ENCODE measurements at places on chromosomes 5 and 9.

GRCh38 chr5:35835796-35836742 is 20.6 kb upstream of the IL7R start:
- DNase-seq: no peak

- DNase-seq: no peak
These were observed 386.0 kb downstream of the CHSY3 start for GRCh38 chr5:130290219-130290618.

GRCh38 chr9:103261951-103262350 is 266.8 kb downstream of the CYLC2 start:
- DNase-seq: no peak

GRCh38 chr9:1083325-1083913 is 33.3 kb downstream of the DMRT2 start:
- DNase-seq: no peak

GRCh38 chr5:69498384-69498783 is 5.8 kb downstream of the OCLN start:
- no peak for DNase-seq

GRCh38 chr5:40654377-40654991 is 25.2 kb upstream of the PTGER4 start:
- DNase-seq: no peak

- no peak for DNase-seq
These were observed 21.9 kb downstream of the SAR1B start for GRCh38 chr5:134610725-134611124.

DNA sequence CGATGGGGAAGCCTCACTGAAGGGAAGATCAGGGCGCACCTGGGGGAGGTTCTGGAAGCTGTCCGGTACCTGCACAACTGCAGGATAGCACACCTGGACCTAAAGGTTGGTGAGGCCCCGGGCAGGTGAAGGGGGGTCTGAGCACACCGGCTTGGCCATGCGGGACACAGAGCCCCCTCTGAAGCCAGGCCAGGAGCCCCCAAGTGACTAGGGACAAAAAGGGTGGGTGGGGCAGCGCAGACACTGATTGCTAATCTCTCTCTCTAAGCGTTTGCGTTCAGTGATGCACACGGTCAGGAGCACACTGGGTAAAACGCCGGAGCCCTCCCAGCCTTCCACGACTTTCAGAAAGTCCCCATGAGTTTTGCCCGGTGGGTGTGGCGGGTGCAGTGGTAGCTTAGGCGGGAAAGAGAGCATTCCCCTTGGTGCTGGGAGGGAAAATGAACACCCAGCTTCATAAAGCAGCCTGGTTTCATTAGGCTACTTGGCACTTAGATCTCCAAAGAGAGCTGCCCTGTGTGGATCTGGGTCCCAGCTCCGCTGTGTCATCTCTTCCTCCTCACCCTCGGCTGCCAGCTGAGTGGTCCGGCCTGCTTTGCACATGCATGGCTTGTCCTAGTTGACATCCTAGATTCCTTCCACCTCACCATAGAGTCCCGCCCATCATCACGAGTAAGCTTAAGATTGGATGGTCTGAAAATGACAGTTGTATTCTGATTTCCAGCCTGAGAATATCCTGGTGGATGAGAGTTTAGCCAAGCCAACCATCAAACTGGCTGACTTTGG is 74.2 kb upstream of the OTULINL start:
- no peak for DNase-seq

DNA sequence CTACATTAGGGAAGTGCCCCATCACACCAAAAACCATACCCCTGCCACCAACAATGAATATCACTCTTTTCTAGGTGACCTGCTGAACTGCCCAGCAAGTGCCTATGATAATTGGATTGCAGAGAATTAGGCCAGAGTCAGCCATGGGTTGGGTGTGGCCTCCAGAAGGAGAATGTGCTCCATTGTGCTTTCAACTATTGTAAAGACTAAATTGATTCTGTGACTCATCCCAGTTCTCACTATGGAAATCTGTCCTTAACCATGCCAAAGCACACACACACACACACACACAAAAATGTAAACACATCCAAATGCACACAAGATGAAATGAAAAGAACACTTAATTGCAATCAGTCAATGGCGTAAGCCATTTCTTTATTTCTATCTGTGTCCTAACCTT is 25.7 kb downstream of the DRD1 start:
- DNase-seq: no peak

DNA sequence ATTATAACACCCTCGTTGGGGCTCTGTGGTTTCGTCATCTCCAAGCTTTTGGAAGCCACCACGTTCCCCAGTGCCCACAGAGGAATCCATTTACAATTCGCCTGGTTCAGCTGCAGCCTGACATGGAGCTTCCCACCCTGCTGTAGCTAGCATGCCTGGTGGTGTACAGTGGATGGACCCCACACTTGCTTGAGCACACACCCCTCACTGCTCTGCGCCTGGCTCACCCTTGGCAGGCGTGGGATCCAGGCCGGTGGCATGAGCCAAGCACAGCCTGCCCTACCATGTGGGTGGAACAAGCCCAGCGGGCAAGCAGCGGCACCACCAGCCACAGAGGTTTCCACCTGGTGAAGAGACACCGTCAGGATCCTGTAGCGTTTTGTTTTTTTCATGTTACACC is 1045.7 kb upstream of the CDH9 start:
- DNase-seq: no peak

GRCh38 chr5:114176356-114176755 is 185.5 kb upstream of the KCNN2 start:
- no peak for DNase-seq

GRCh38 chr5:3827624-3828023 is 232.0 kb downstream of the IRX1 start:
- DNase-seq: no peak

GRCh38 chr9:33851301-33851700 is 34.3 kb downstream of the UBE2R2 start:
- DNase-seq: no peak

DNA sequence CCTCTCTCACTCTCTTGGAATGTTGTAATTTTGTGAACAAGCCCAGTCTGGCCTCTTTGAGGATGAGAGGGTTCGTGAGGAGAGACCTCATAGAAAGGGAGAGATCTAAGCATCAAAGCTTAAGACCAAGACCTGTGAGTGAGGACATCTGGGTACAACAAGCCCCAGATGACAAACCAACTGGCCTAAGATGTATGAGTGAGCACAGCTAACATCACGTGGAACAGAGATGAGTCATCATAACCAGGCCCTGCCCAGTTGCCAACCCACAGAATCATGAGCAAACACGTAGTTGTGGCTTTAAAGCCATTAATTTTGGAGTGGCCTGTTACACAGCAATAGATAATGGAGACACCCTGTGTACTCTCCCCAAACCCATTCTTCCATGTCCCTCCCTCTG is 439.1 kb upstream of the KIF2A start:
- no peak for DNase-seq

- DNase-seq: no peak
These were observed 19.5 kb downstream of the FLT4 start for GRCh38 chr5:180629831-180630382.

GRCh38 chr9:12708562-12709298 is 15.5 kb downstream of the TYRP1 start:
- DNase-seq: no peak

GRCh38 chr9:76697081-76697480 is 67.2 kb upstream of the PCA3 start:
- no peak for DNase-seq

GRCh38 chr9:89065921-89066320 is 74.7 kb downstream of the S1PR3 start:
- DNase-seq: no peak

- DNase-seq: no peak
These were observed 3.2 kb downstream of the PIP5KL1 start for GRCh38 chr9:127927201-127927987.

DNA sequence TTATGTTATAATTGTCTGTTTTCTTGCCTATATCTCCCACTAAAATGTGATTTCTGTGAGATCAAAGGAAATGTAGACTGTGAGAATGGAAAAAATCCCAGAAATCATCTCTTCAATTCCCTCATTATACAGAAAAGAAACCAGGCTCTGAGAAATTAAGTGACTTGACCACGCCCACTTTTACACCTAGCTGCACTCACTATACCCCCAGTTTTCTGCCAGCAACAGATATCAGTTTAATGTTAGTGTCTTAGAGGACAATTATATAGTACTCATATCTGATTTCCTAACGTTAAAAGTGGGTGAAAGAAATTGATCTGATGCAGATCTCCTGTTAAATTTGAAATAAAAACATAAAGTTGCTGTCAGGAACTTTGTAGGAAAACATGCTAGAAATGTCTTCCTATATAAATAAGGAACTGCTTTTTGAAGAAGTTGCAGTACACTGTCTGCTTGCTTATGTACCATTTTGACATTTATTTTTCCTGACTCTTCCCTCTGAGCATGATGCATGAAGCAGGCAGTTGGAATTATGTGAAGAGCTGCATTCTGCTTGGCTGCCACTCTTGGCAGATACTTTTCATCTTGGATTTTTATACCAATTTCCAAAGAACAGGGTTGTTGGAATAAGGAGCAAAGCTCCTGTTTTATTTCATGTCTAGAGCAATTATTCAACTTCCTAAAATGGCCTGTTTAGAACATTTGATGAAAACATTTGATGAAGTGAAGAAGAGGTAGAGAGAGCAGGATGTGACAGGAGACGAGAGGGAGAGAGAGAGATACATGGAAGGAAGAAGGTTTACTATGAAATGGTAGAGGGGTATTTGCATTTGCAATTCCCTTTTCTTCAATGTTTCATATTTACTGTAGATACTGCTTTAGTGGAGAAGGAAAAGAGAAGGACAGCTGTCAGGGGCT is 57.3 kb upstream of the RICTOR start:
- DNase-seq: no peak

GRCh38 chr9:36572515-36573418 is at the start of gene MELK:
MELK (plus strand) TSS chr9:36572895; CDS start chr9:36581682, 8,787 bp downstream.
- peak; percentile 31 for DNase-seq

GRCh38 chr5:134114886-134115805 is 665 bp downstream of the TCF7 start:
- DNase-seq: no peak

GRCh38 chr5:154249826-154250225 is 59.3 kb downstream of the GALNT10 start:
- DNase-seq: no peak

DNA sequence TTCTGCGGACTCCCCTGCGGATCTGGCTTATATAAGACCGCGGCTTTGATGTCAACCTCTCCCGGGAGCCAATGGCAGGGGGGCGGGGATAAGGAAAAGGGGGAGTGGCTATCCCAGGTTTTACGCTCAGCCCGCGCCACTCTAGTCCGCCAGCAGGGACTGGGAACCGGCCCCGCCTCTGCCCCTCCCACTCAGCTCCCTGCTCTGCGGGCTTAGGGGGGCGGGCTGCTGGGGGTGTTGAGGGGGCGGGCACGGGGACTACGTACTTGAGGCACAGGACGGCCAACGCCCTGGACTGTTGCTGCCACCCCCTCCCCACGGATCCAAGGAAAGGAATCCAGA is at the start of gene HAND1:
TSS of gene HAND1 (minus strand) at position 4 of the 342 bp plus-strand sequence. CDS start 219 bp downstream, outside the sequence.
- no peak for DNase-seq

DNA sequence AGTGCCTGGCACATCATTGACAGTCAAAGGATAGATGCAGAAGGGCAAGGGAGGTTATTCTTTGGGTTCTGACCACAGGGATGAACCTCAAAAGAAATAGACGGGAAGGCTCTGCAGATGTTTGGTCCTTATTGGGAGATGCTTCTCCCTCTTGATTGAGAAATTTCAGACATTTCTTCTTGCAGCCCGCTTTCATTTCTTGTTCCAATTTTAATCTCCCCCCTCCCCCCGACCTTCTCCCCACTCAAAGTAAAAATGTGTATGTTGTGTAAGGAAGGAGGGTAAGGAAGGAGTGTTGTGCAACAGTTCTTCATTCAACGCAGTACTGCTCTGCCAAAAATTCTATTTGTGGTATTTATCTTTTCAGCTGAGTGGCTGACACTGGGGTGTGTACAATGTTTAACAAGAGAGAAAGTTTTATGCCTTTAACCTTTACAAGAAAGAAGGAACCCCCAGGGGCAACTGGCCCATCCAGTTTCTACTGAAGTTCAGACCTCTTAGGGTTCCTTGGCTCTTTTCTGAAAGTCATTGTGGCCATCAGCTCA is 46.3 kb upstream of the TNFSF15 start:
- DNase-seq: no peak

DNA sequence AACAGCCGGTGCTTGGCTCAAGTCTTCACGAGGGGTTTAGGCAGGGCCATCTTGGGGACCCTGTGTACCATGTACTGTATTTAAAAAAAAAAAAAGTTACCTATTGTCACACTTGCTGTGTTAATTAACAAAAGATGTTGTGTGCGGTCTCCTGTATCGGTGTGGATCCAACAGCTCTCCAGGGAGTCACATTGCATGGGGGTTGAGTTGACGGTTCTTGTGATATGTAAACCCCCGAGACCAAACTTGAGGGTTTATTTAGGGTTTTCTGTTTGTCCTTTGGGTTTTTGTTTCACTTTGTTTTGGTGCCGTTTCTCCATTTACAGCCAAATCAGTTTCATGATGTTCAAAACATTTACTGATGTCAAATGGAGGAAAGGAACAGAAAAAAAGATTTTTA is 22.2 kb downstream of the AMBP start:
- no peak for DNase-seq

DNA sequence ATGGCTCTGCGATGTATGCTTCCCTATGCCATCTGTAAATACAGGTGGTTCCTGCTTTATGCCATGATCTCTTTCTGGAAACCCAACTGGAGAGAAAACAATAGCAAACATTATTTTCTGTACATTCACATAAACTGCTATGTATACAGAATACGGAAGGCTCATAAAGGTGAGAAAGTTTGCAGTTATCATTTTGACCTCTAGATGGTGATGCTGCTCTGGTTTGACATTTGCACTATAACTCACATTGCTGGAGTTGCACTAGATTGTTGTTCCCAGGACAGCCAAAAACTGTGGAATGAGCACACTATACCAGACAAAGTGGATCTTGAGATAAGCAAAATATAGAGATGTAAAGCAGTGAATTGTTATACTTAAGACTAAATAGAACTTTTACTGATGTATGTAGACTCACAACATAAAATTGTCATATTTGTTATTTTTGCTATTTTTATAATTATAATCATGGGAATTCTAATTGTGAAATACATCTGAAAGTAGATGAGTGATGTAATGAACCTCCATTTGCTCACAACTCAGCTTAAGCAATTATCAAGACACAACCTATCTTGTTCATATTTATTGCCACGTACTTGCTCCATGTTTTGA is 246.5 kb downstream of the PTPRD start:
- DNase-seq: peak; percentile 19

GRCh38 chr5:141585594-141585993 is 33.2 kb downstream of the DIAPH1 start:
- DNase-seq: no peak

All from right renal cortex interstitium (tissue), 3 donors.